Muscle of leg (tissue), 16 donors: ENCODE measurements at places on chromosomes 2 and 18. TPM values are rescaled to one million over a fixed set of nuclear protein-coding genes. Genes with fewer than 3 reads are reported as not detected.

DNA sequence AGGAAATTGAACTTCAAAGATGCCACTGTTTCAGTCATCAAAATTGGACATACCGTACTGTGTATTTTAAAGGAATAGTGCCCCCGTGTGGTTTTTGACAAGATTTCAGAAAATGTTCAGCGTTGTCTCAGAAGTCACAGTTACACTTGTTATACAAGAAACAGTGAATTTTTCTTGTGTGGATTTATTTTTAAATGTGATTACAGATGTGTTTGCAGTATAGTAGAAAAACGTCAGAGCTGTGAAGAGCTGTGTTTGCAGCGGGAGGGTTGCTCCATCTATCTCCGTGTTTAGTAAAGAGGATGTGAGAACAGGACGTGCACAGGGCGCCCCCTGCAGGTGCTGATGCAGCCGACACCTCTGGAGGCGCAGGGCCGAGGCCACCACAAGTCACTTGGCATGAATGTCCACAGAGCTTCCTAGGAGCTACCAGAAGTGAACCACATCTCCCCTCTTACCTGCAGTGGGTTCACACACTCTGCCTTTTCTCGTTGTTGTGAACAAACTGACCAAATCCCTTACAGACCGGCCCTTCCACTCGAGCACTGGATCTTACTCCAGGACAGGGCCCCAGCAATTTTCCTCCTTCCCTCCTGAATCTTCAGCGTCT lies 73.1 kb downstream of the CACNB4 start:
- DNase-seq = peak; percentile 82

- no peak for DNase-seq
Observed at GRCh38 chr18:28716338-28716737, 539.4 kb upstream of the CDH2 start.

GRCh38 chr2:235722869-235723268 lies 229.0 kb downstream of the AGAP1 start:
- DNase-seq = no peak

GRCh38 chr2:32491346-32491745 lies 134.5 kb downstream of the BIRC6 start:
- DNase-seq = no peak

DNA sequence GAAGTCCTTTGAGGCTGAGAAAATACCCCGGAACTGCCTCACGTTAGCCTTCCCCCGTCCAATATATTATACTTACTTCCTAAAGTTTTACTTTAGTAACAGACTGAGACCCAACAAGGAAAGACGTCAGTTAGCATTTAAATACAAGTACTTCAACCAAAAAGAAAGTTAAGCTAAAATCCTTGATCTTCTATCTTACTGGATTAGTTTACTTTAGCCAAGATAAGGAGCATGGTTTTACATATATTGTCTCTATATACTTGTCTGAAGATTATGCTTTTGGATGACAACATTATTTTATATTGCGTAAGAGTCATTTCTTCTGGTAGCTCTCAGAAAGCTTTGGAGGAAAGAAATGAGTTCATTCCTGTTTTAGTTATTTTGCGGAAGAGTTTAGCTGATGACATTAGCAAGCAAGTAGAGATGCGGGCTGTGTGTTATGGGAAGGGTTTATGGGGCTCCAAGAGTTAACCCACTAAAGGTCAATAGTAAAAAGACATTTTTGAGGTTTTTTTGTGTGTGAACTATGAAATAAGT lies 532.9 kb downstream of the ZNF516 start:
- no peak for DNase-seq

DNA sequence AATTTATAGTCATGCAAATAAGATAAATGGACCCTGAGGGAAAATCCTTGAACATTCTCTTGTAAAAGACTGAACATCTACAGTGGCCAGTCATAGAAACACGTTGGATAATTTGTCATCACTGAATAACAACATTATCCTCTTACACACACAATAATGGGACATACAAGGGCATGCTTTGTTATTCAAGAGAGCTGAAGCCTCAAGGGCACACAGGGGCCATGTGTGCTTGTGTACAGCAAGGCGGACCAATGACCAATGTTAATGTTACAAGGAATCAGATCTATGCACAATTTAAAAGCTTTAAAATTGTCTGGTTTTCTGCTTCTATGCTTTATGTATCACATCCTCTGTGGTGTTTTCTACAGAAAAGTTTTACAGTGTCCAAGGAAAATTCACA lies 23.7 kb downstream of the COL6A3 start:
- DNase-seq = no peak

- no peak for DNase-seq
Observed at GRCh38 chr2:48397281-48397680, 132.7 kb upstream of the STON1 start.

DNA sequence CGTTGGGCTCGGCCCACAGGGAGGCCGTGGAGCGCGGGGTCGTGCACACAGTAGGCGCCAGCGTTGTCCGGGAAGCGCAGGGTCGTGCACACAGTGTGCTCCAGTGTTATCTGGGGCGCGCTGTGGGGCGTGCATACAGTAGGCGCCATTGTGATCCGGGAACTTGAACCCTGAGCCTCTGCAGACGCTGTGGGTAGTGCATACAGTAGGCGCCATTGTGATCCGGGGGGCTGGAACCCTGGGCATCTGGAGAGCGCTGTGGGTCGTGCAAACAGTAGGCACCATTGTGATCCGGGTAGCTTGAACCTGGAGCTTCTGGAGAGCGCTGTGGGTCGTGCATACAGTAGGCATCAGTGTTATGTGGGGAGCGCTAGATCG lies 793 bp downstream of the ZNF236 start:
- no peak for DNase-seq

- peak; percentile 9 for DNase-seq
Observed at GRCh38 chr2:142973160-142973821, 95.8 kb downstream of the KYNU start.

- no peak for DNase-seq
Observed at GRCh38 chr18:79494936-79495335, 99.2 kb downstream of the NFATC1 start.

DNA sequence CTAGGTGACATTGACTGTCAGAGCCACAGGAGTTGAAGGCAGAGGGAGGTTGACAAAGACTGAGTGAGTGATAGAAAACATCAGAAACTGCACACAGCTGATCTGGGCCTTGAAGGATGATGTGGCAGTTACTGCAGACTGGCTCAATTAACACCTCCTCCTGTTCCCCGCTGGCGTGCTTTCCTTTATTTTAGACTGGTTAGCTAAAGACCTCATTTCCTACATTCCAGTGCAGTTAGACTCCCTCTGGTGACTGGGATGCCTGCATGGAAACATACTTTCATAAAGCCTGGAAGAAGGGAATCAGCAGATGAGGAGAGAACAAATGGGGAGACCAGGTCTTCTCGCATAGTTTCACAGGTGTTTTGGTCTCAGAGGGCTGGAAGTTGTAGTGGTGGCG lies 7.1 kb downstream of the TPGS2 start:
- no peak for DNase-seq

- DNase-seq = no peak
Observed at GRCh38 chr2:86066915-86067314, 38.8 kb downstream of the POLR1A start.

- no peak for DNase-seq
Observed at GRCh38 chr2:238220274-238220891, 16.9 kb upstream of the ILKAP start.

Gene SH3BP4
- polyA plus RNA-seq = 18.2 TPM

Gene CLEC4F
- polyA plus RNA-seq = 0.15 TPM

Gene SULT1C4
- 22.0 TPM for polyA plus RNA-seq

Gene EIF2AK2
- polyA plus RNA-seq = 14.9 TPM

Gene GPR45
- polyA plus RNA-seq = not detected

Gene AGXT
- not detected for polyA plus RNA-seq

Gene TBR1
- 0.04 TPM for polyA plus RNA-seq

Gene KLHL41
- 3,430 TPM for polyA plus RNA-seq

Gene NTSR2
- polyA plus RNA-seq = not detected
